ENCODE measurements at places on chromosomes 16 and 17.

- DNase-seq: peak; percentile 45
Measured at GRCh38 chr17:6303664-6304063, 131.3 kb downstream of the AIPL1 start.

GRCh38 chr16:177981-178667, 1.6 kb downstream of the HBA1 start:
- DNase-seq: no peak

DNA sequence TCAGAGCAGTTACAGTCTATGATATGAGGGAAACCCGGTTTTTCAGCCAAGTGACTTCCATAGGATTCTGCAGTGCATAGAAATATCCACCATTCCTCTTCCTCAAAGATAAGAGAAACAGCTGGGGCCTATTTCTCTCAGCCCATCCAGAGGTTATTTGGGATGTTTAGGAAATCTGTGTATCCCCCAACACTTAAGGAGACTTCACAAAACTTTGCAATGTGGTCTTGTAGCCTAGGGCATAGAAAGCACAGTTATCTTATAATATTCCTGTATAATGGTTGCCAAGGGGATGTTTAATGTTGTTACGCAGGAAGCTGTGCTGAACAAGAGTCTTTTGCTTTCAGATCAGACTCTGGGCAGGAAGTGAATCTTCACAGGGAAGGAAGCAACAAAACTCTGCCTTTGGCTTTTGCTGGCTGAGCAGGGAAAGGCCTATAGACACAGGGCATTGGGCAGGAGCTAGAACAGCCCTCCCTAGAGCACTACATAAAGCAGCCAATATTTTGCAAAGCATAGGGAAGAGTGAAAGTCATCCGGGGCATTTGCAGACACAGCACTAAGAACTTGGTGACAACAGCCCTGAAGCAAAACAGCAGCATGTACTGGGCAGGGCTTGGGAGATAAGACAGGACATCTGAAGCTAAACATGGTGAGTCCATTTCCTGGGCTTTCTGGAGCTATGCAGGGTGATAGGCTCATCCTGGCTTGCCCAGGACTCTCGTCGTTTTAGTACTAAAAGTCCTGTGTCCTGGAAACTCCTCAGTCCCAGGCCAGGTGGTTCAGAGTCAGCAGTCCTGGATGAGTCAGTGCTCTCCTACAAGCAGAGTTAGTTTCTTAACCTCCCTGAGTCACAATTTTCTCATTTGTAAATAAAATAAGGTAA, 18.7 kb upstream of the BEAN1 start:
- peak; percentile 59 for DNase-seq

DNA sequence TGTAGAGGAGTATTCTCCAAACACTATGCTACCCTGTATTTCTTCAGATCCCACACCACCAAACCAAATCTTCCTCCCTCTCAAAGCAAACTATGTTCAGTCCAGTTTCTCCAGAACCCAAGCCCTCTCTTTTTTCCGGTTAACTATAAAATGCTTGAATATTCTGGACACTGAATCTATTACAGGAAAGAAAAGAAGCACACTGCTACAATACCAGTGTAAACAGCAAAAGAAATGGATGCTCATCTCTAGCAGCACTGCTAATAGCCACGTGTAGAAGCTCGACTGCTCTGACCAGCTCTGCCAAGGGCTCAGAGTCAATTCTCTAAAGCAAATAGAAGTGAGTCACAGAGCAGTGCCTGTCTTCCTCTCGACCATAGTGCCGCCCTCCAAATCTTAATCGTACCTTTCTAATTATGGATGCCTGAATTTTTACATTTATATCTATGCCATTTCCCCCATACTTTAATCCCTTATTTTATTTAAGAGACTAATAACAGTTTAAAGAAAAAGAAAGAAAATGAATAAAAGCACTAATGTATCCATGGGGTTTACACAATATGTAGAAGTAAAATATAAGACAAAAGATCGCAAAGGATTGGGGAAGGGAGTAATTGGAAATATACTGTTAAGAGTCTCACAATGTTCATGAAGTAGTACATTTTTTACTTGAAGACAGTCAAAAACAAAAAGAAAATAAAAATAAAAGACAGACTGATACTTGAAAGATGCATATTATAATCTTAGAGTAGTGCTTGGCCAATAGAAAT, 154.5 kb downstream of the PARN start:
- no peak for DNase-seq

GRCh38 chr17:50426814-50427787, 1.1 kb downstream of the ACSF2 start:
- peak; percentile 59 for DNase-seq

- peak; percentile 89 for DNase-seq
Measured at GRCh38 chr16:48164907-48165715, 9.3 kb upstream of the ABCC12 start.

GRCh38 chr17:31593806-31594205, 202.3 kb downstream of the RAB11FIP4 start:
- no peak for DNase-seq

Data from suppressor macrophage treated with lipopolysaccharide for 1 hour (primary cell).